ENCODE measurements at places on chromosomes 16 and 17. TPM values are rescaled to one million over a fixed set of nuclear protein-coding genes. Genes with fewer than 3 reads are reported as not detected.

The ZG16B gene
- not detected for total RNA-seq

The RMI2 gene
- 1.6 TPM for total RNA-seq

The SLC6A4 gene
- total RNA-seq: 0.29 TPM

The ZP2 gene
- not detected for total RNA-seq

The TRPV3 gene
- total RNA-seq: 1.0 TPM

DNA sequence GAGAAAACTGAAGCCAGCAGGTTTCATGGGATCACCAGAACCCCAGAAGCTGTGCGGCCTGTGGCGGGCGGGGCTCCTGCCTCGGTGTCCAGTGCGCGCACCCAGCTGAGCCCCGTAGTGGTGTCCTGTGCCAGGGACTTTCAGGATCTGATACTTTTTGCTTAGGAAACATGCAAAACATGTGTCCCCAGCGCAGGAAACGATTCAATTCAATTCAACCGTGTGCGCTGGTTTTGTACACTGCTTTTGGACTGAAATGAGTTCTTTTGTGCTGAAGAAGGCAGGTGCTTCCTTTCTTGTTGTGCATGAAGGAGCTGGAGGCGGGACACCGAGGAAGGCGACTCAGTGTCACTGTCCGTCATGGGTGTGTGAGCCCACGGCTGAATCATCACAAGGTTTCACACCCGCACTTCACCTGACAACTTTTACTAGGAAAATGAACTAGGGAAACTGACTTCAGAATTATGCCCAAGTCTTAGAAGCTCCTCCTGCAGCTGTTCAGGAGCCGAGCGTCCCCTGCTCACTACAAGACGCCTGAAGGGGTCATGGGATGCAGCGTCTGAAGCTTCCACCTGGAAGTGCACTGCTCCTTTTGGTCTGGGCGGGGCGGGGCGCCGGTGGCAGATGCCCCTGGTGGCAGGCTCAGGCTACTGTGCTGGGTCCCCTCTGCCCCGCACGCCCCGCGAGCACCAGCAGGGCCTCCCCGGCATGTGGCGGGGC, 31.4 kb upstream of the ZNF750 start:
- DNase-seq: no peak

DNA sequence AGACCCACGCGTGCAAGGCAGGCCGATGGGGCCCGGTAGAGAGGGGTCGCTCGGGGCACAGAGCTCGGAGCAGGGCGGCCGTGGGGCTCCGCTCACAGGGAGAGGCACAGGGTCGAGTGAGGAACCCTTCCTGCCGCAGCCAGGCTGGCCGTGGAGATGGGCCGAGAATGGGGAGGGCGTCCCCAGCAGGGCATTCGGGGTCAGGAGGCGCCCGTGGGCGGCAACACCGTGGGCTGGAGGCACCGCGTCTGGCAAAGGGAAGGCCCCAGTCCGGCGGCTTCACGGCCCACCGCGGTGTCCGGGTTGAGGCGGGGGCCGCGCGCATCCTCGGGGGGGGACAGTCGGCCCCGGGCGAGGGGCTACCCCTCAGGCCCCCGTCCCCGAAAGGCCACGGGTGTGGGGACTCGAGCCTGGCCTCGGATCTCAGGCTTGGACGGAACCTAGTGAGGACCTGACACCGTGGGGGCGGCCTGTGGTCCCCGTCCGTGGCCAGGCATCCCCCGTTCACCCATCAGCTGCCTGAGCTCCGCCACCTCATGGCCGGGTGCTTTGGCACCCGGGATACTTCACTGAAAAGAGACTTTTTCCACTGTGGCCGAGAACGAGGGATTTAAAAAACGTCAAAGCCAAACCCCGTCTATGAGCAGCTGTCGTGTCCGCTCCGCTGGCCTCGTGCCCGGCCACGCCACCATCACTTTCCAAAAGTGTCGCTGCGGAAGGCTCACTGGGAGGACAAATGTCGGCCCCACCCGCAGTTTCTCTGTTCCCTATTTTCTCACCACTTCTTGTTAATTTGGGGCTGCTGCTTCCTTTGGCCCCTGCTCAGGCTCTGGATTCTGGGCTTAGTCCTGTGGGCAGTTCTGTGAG, 73.6 kb downstream of the METRNL start:
- DNase-seq: peak; percentile 49

GRCh38 chr16:30372038-30372712, 1.9 kb upstream of the TBC1D10B start:
- no peak for DNase-seq

DNA sequence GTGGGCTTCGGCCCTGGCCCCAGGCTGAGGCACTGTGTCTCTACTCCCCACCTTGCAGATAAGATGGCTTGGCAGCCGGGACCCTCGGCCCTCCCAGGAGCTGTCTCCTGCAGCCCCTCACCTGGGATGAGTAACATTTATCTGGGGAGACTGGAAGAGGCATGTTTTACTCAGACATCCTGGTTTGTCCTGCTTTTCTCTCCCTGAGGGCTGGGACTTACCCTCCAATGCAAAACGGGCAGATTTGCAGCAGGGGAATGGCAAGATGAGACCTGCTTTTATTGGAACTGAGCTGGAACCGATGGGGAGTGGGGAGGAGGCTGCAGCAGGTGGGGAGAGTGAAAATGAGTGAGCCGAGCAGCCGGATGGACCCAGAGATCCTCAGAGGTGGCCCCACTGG, 27.3 kb upstream of the UBE2G1 start:
- DNase-seq: peak; percentile 36

DNA sequence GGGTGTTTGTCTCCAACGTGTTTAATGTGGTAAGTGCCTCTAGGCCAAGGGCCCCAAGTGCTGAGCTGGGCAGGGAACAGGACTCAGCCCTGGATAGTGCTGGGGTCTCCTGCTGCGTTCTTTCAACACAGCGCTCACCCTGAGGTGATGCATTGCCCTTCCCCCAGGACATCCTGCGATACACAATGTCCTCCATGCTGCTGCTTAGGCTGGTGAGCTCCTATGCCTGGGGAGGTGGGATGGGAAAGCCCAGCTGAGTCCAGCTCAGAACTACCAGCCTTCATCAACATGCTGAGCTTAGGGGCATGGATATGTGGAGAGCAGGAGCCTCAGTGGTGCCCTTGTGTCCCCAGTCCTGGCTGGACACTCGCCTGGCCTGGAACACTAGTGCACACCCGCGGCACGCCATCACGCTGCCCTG, 563 bp downstream of the ZACN start:
- no peak for DNase-seq

DNA sequence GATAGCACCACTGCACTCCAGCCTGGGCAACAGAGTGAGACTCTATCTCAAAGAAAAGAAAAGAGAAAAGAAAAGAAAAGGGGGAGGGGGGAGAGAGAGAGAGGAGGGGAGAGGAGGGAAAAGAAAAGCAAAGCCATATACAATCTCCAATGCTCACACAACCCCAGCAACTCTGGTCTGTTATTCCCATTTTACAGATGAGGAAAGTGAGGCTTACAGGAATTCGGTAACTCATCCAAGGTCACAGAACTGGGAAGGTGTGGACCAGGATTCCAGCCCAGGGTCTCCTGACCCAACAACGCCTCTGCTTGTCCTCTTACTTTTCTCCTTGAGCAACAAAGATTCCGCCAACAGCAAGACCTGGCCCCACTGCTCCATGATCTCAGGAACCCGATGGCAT, 13.0 kb downstream of the PLA2G10 start:
- no peak for DNase-seq

DNA sequence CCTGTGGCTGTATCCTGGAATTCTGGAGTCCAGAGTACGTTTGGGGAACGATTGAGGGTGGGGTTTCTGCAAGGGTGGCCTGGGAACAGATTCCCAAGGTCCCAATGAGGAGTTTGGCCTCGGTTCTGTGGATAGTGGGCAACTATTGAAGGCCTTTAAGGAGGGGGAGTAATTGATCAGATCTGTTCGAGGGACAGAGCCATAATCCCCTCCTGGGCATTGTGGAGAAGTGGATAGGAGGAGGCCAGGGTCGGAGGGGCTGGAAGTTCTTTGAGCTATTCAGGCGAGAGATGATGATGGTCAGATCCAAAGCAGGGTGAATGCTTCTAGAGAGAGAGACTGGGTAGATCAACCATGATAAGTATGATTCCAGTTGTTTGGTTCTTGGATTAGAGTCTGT, 173.4 kb downstream of the SNX29 start:
- DNase-seq: no peak

GRCh38 chr17:79608624-79608959, 2.3 kb downstream of the RBFOX3 start:
- no peak for DNase-seq

GRCh38 chr17:16875662-16876061, 96.3 kb downstream of the TNFRSF13B start:
- DNase-seq: no peak

DNA sequence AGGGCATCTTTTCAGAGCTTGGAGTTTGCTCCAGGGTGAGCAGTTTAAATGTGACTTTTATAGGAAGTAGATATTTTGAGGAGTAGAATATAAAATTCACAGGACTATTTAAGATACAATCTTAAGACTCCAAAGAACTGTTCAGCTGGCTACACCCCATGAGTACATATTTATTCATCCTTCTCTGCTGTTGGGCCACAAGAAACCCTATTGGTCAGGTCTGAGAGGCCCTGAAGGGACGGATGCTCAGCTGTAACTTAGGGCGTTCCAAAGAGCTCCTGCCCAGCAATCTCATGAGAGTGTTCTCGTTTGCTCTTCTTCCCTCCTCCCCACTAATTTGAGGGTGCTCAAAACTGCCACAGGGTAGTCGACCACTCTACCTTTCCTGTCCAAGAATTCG, 7.3 kb downstream of the ST6GALNAC2 start:
- no peak for DNase-seq

- DNase-seq: peak; percentile 48
Measured at GRCh38 chr17:75864448-75864871, 9.3 kb upstream of the WBP2 start.
